ENCODE measurements at places on chromosomes 12 and 14.

GRCh38 chr12:48279601-48280000, 71.1 kb downstream of the ZNF641 start:
- DNase-seq = no peak

GRCh38 chr14:104467641-104468040, 111.9 kb upstream of the C14orf180 start:
- no peak for DNase-seq

GRCh38 chr14:95697764-95698163, 11.5 kb downstream of the TCL1B start:
- peak; percentile 49 for DNase-seq

- no peak for DNase-seq
Measured at GRCh38 chr14:90103808-90104207, 42.0 kb downstream of the KCNK13 start.

GRCh38 chr14:89900802-89901201, 53.7 kb downstream of the EFCAB11 start:
- DNase-seq = no peak

- DNase-seq = no peak
Measured at GRCh38 chr14:100539766-100540140, 47.5 kb downstream of the BEGAIN start.

Data from GM10248 (cell line).